Upper lobe of left lung (tissue), 6 donors: ENCODE measurements at places on chromosomes 3 and 15. TPM values are rescaled to one million over a fixed set of nuclear protein-coding genes. Genes with fewer than 3 reads are reported as not detected.

The GOLGA6D gene
- 0.15 TPM for total RNA-seq

The CCR3 gene
- not detected for total RNA-seq

GRCh38 chr3:120071259-120071658, 23.0 kb downstream of the GSK3B start:
- no peak overlapping the region for H3K27ac ChIP-seq
- no peaks in the 10 kb centered on the region for H3K36me3 ChIP-seq
- DNase-seq = no peak
- no peak overlapping the region for H3K4me3 ChIP-seq
- no peaks in the 10 kb centered on the region for H3K27me3 ChIP-seq
- peaks cover 5% of the 10 kb centered on the region for H3K4me1 ChIP-seq

- no peaks in the 10 kb centered on the region for H3K4me1 ChIP-seq
- H3K27me3 ChIP-seq = no peaks in the 10 kb centered on the region
- no peak overlapping the region for H3K4me3 ChIP-seq
- no peaks in the 10 kb centered on the region for H3K36me3 ChIP-seq
- no peak for DNase-seq
- no peak overlapping the region for H3K27ac ChIP-seq
Observed at GRCh38 chr3:171704002-171704401, 106.3 kb downstream of the PLD1 start.

DNA sequence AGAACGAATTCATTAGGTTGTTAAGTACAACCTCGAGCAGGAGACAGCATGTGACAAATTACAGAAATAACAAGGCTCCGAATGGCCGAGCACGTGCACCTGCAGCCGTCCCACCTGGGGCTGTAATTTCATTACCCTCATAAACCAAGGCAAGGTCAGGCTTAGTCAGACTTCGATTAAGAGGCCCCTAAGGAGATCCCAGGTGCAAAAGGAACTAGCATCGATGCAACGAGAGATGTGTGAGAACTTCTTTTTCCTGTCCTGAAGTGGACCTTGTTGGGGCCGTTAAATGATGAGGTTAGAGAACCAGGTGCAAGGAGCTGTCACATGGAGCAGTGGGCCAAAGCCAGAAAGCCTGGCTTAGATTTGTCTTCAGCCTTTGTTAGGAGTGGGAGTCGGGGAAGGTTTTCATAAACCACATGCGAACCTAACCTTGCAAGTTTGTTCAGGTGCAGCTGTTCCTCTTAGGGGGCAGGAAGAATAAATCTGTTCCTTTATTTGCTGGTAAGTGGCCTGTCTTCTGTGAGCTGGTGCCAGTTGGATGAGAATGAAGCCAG, 559.9 kb upstream of the MCTP2 start:
- no peaks in the 10 kb centered on the region for H3K4me1 ChIP-seq
- no peak overlapping the region for H3K4me3 ChIP-seq
- no peak overlapping the region for H3K27ac ChIP-seq
